ENCODE measurements at places on chromosomes 1 and 21.
A peak's percentile ranks its signal among the peaks of the same experiment; 100 is the strongest.

DNA sequence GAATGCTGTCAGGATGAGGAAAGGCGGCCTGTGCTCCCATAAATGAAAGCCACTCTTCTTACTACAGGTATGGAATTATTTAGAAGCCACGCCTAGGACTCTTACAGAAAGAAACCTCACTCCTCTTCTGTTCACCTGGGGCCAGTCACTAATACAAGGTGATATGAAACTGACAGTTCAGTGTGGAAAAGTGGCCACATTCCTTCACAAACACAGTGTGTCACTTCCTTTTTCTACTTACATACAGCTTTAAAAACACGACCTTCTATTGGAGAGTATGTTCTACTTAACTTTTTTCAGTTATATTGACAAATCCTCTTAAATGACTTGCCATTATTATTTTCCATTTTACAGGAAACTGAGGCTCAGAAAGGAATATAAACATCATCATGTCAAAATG lies 163.1 kb downstream of the PCNX2 start:
- no peak for DNase-seq

DNA sequence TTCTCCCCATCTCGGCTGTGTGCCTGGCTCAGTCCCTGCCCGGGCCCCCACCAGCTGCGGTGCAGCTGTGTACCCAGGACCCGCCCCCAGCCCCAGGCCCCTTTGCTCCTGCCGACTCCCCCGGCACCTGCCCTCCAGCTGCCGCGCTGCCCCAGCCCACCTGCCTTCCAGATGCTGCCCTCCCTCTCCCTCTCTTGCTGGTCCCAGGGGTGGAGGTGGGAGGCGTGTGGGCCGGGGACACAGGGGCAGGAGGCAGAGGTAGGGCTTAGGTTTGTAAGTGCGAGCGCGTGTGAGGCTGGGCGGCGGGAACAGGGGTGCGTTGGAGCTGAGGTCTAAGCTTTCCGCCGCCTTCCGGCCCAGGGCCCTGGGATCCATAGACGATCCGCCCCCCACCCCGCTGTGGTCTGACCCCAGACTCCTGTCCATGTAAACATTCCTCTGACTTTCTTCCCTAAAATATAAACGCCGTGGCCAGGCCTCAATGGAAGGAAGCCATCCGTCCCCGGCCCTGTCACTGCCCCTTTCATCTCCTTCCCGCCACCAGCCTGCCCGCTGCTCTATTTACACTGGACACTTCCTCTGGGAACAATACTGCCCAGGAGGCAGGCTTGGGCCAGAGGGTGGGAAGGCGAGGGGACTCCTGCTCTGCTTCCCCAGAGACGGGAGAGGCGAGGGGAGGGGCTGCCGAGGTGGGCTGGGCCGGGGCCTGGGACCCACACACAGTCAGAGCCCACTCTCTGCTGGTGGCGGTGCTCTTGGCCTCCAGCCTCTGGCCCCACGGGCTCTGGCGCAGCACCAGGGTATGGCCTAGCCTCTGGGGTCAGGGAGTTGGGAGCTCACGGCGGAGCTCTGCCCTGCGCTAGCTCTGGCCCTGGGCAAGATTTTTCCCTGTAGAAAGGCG lies 128.3 kb downstream of the CASZ1 start:
- no peak for DNase-seq

DNA sequence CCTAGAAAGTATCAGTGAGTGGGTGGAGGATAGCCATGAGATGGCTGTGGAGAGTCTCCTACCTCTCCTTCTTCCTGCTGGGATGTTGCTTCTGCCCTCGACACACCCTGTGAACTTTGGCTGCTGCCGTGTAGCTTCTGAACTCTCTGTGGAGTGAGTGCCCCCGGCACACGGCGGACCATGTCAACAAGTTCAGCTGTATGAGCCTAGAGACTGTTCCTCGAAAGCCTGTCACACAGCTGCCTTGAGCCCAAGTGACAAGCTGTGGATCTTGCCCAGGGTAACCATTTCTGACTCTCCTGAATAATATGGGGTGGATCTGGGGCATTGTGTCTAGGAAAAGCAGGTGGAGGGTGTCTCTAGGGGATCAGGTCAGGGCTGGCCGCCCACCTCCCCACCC lies 143.2 kb downstream of the NOS1AP start:
- DNase-seq, result no peak

- DNase-seq, result no peak
Measured at GRCh38 chr1:175984813-175985212, 222.3 kb downstream of the COP1 start.

DNA sequence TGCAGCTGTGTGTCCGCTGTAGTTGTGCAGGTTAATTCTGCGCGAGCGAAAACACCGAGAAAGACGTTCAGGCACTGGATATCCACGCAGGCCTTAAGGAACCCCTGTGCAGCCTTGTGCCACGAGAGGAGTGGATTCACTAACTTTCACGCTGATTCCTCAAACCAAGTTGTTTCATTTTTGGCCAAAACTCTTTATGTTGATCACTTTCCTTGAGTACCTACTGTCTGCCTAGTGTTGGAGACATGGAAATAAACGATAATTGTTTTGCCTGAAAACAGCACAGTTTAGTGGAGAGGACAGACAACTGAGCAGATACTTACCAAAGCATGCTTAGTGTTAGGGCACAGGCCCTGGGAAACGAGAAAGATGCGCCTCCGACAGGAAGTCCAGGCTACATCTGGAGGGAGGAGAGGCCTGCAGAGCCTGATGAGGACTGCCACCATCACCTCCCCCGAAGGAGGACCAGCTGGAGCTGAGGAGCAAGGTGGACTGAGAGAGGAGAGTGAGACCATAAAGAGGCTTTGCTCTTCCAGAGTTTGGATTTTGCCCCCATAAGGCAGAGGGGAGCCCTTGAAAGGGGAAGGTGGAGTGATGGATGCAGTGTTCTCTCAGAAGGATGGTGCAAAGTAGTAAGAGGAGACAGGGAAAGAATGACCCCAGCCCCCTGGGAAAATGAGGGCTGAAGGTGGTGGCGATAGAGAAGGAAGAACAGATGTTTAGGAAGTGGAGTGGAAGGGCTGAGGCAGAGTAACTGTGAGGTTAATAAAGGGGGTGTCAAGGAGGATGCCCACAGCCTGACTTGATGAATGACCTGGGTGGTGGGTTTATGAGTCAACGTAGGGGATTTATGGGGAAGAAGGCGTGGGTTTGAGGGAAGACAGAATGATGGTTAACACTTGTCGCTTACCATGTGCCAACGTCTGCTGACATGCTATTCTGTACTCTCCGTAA lies 956 bp upstream of the SCAF4 start:
- DNase-seq, result peak; percentile 3

GRCh38 chr21:34869545-34869944 lies 179.6 kb downstream of the RUNX1 start:
- no peak for DNase-seq

DNA sequence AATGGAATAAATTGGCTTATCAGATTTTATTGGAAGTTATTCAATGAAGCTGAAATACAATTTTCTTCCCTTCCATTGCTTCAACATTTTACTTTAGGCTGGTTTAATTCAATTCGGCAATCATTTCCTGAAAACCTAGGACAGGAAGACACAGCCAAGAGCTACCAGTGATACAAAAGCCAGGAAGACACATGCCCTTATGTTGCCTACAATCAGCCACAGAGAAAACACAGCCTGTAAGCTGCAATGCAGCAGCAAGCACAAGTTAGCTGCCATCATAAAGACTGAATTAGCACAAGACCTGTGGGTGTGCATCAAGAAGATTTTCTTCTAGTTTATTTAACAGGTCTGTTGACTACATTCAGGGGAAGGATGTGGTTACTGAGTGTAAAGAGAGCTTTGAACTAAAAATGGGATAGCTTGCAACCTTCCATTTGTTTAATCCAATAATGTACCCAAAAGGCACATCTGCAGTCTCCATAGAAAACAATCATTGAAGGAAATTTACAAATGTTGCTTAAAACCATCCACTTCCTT lies 193.8 kb downstream of the KCNH1 start:
- no peak for DNase-seq

DNA sequence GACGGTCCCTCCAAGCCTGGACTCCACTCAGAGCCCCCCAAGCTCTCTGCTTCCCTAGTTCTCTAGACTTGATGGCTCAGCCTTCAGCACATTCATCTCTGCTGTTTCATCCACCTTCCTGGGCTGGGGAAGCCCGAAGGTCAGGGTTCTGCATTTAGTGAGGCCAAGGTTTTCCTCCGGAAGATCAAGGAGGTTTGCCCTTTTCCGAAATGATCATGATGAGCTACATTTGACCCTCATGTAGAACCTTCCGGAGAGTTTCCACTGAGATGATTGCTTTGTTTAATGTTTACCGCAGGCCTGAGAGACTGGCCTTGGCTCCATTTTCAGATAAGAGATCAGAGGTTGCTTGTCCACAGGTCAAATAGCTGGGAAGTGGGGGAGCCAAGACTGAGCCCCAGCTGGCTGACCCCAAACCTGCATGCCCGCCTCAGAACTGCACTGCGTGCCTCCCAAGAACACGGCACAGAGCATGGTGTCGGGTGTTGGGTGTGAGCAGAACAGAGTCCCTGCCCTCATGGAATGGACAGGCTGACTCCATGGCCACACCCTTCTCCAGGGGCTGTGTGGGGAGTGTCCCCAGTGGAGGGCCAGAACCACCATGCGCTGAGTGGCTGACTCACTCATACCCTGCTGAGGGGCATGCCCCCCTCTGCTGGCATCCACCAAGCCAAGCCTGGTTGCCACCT lies 200.8 kb upstream of the TMEM51 start:
- DNase-seq, result no peak

GRCh38 chr1:170853302-170853701 lies 82.0 kb upstream of the MROH9 start:
- DNase-seq, result no peak

GRCh38 chr21:17270229-17270628 lies 242.6 kb upstream of the CXADR start:
- DNase-seq, result no peak

DNA sequence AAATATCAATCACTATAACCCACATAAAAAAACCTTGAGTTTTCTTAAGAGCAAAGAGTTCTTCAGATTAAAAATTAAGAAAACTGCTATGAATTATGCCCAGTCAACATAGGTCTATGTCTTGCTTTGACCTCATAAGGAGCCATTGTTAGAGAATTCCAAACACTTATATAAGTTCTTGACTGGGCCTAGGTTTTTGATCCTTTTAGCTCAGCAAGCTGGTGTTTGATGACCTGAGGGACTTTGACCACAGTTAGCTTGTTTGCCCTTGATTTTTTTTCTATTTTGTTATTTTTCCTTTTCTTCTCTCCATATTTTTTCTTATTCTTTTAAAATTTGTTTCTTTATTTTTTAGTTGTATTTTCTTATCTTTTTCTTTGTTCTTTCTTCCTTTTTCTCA lies 122.3 kb downstream of the RHOU start:
- DNase-seq, result no peak

GRCh38 chr1:153032677-153033308 lies 1.8 kb downstream of the SPRR1B start:
- DNase-seq, result no peak

DNA sequence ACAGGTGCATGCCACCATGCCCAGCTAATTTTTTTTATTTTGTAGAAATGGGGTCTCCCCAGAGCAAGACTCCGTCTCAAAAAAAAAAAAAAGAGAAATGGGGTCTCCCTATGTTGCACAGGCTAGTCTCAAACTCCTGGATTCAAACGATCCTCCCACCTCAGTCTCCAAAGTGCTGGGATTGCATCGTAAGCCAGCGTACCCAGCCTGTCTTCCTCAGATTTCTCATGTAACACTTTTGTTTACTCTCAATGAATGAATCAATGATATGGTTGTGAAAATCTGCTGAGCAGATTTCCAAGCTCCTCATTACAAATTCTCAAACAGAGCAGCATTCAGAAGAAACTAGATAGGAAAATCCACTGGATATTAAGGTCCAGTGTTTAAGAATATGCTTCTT lies 6.6 kb downstream of the CMPK1 start:
- no peak for DNase-seq

DNA sequence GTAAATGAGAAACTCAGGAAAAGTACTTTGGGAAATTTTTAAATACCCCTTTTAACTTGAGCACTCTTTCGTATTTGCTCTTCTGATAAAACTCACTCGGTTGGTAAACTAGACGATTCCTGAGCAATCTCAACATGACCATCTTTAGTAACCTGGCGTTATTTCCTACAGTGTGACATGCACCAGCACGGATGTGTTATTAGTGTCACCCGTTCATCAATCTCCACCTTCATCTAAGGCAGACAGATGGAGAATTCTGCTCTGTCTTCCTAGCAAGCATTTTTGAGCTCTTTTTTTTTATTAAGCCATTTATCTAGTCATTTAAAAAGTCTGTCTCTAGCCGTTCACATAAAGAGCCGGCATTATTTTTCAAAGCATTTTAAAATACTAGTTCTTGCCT lies 155.2 kb downstream of the DISP1 start:
- DNase-seq, result no peak

DNA sequence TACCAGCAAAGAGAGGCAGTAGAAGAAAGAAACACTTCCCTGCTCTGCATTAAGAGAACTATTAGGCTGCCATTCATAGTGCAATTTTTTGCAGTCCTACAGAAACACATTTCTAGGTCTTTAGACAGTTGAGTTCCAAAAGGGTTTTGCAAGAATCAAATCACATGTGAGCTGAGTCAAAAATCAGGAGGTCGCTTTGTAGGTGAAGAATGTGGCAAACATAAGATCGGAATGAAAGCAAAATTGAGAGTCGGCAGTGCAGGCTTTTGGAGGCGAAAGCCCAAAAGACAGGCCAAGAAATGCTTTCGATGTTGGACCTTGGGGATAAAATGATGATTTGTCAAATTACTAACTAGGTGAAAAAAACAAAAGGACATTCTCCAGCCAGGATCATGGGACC lies 213.5 kb upstream of the NRIP1 start:
- DNase-seq, result no peak

DNA sequence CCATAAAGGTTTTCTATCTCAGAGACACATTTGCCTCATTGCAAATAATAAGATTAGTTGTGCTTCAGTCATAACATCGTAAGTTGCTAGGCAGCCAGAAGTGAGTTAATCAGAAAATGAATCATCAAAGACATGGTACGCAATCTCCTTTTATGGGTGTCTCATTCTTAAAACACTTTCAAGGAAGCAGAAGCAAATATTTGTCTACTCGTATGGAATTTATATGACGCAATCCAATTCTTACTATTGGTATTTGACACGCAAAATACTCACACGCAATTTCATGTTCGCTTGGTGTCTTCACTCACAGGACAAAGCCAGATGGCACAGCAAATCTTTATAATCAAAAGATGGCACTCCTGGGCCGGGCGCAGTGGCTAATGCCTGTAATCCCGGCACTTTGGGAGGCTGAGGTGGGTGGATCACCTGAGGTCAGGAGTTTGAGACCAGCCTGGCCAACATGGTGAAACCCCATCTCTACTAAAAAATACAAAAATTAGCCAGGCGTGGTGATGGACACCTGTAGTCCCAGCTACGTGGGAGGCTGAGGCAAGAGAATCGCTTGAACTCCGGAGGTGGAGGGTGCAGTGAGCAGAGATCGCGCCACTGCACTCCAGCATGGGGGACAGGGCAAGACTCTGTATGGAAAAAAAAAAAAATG lies 56.4 kb downstream of the HLCS start:
- peak; percentile 6 for DNase-seq

- no peak for DNase-seq
Measured at GRCh38 chr1:115753830-115754229, 14.7 kb downstream of the CASQ2 start.

Data from activated CD4-positive, alpha-beta T cell treated with anti-CD3 and anti-CD28 coated beads for 24 hours (primary cell).